ENCODE measurements at places on chromosomes 7 and 10.

- H3K4me1 ChIP-seq: peaks cover 4% of the 10 kb centered on the region
- H3K36me3 ChIP-seq: no peaks in the 10 kb centered on the region
- peaks cover 40% of the 10 kb centered on the region for H3K27me3 ChIP-seq
- no peak for DNase-seq
- no peak overlapping the region for H3K27ac ChIP-seq
These were observed 107.5 kb upstream of the JCAD start for GRCh38 chr10:30166929-30167328.

GRCh38 chr10:125823663-125824251, 411 bp downstream of the BCCIP start:
- H3K27ac ChIP-seq: no peak overlapping the region
- H3K27me3 ChIP-seq: no peaks in the 10 kb centered on the region
- DNase-seq: no peak
- H3K4me3 ChIP-seq: no peak overlapping the region

GRCh38 chr7:118626739-118627138, 402.2 kb downstream of the ANKRD7 start:
- no peaks in the 10 kb centered on the region for H3K4me1 ChIP-seq
- no peak for DNase-seq
- no peaks in the 10 kb centered on the region for H3K27me3 ChIP-seq
- no peaks in the 10 kb centered on the region for H3K36me3 ChIP-seq
- no peak overlapping the region for H3K4me3 ChIP-seq
- no peak overlapping the region for H3K27ac ChIP-seq

DNA sequence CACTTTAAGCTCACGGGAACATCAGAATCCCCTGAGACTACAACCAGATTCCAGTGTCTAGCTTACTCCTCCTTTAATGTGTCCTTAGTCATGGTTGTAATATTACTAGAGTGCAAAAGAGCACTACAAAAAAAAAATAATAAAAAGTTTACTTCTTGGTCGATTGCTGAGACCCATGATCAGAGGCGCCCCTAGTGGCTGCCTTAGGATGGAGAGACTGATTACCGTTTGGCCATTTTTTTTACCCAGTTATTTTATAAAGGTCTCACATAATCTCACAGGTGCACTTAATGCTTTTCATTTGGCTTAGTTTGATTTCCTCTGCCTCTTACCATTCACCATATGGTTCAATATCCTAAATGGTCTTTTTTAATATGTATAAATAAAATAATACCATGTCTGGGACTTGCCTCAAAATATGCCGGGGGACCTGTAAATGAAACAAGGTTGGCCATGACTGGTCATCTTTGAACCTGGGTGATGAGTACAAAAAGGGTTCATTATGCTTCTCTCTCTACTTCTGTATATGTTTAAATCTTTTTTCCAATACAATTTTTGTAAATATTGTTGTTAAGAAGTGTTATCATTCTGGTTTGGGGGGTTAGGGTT, 331.5 kb upstream of the NFE2L3 start:
- DNase-seq: no peak
- no peaks in the 10 kb centered on the region for H3K4me1 ChIP-seq
- no peaks in the 10 kb centered on the region for H3K36me3 ChIP-seq
- H3K4me3 ChIP-seq: no peak overlapping the region

GRCh38 chr7:45451342-45452035, 122.7 kb upstream of the ADCY1 start:
- no peak overlapping the region for H3K4me3 ChIP-seq
- no peaks in the 10 kb centered on the region for H3K36me3 ChIP-seq
- H3K4me1 ChIP-seq: no peaks in the 10 kb centered on the region
- H3K27ac ChIP-seq: no peak overlapping the region
